ENCODE measurements at places on chromosomes 2 and 18.
A peak's percentile ranks its signal among the peaks of the same experiment; 100 is the strongest.

DNA sequence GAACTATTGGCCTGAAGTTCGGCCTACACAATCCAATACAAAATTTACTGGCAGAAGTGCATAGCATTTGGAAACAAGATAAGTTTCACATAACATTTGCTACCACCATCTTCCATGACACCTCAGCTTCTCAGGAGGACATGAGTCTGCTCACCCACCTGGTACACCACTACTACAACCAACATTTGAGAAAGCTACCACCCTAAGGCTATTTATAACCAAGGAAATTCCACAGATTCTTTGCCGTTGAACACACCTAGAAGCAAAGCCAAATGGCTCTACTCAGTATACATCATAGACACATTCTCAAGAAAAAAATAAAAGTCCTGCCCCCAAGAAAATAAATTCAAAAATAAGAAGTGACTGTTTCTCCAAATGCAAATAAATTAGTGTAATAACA, 145.3 kb downstream of the SPAG16 start:
- DNase-seq, result no peak

DNA sequence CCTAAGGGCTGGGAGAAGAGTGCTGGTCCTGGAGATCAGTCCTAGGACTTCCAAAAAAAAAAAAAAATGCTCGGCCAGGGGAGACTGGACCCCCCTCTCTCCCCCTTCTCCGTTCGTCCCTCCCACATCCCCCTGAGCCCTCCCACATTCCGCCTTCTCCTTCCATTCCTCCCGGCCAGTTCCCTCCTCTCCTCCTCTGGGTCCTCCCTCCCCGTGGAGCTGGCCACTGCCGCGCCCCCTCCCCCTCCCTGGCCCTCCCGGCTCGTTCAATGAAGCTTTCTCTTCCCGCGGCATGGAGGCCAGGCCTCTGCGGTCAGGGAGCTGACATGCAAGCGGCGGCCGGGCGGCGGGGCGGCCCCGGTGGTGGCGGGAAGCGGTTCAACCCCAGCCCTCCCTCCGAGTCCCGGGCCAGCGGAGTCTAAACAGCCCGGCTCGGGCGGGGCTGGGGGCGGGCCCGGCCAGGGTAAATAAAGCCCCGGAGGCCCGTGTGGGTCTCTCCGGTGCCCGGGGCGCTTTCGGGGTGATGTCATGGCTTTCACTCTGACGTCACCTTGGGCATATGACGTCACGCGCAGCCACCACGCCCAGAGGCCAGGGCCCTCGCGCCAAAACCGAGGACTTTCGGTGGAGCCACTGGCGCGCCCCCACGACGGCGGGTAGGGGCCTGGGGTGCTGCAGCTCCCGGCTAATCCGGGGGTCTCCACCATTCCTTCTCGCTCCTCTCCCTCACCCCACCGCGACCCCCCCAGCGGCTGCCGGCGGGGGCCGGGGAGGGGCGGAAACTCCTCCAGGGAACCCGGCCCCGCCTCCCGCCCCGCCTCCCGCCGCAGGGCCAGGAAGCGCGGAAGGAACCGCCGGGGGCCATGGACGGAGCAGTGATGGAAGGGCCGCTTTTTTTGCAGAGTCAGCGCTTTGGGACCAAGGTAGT, at the start of the genes DOK1 and LOXL3:
TSS of gene DOK1 (plus strand) at position 829 of the 928 bp plus-strand sequence. CDS start at position 864, 35 bp downstream.
TSS of gene LOXL3 (minus strand) at position 51 of the 928 bp plus-strand sequence. CDS start 1,308 bp downstream, outside the sequence.
- DNase-seq, result peak; percentile 90

DNA sequence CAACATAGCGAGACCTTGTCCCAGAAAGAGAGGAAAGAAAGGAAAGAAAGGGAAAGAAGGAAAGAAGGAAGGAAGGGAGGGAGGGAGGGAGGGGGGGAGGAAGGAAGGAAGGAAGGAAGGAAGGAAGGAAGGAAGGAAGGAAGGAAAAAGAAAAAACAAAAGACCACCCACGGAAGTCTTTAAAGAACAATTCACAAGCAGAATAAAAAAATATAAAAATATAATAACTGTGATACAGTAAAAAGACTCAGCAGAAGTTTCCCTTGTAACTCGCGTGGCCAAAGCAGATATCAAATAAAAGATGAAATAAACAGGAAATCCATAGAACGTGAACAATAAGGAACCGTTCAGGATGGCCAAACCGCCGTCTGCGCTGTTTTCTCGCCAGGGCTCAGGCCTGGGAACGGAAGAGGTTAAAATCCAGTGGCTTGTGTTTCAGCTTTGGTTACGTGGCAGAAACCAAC, 1.2 kb upstream of the SLC1A4 start:
- DNase-seq, result peak; percentile 84

DNA sequence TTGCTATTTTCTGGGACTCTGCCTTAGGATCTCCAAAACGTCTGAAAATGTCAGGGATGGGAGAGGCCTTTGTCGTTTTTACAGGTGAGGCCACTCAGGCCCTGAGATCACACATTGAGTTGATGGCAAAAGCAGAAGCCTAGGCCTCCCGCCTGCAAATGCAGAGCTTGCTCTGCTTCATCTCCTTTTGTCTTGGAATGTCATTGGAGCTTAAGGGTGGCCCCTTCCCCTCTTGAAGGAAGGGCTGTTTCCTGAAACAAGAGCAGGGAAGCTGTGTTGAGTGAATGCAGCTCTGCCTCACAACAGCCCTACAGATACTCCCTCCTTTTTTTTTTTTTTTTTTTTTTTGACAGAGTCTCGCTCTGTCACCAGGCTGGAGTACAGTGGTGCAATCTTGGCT, 123.5 kb downstream of the GLI2 start:
- no peak for DNase-seq

GRCh38 chr2:180747728-180748127, 232.7 kb upstream of the UBE2E3 start:
- DNase-seq, result no peak

- no peak for DNase-seq
Measured at GRCh38 chr2:232332940-232333259, 45.7 kb upstream of the ALPP start.

GRCh38 chr2:171996021-171996420, 3.7 kb upstream of the METAP1D start:
- DNase-seq, result no peak

GRCh38 chr18:44876755-44877154, 196.1 kb downstream of the SETBP1 start:
- DNase-seq, result no peak

DNA sequence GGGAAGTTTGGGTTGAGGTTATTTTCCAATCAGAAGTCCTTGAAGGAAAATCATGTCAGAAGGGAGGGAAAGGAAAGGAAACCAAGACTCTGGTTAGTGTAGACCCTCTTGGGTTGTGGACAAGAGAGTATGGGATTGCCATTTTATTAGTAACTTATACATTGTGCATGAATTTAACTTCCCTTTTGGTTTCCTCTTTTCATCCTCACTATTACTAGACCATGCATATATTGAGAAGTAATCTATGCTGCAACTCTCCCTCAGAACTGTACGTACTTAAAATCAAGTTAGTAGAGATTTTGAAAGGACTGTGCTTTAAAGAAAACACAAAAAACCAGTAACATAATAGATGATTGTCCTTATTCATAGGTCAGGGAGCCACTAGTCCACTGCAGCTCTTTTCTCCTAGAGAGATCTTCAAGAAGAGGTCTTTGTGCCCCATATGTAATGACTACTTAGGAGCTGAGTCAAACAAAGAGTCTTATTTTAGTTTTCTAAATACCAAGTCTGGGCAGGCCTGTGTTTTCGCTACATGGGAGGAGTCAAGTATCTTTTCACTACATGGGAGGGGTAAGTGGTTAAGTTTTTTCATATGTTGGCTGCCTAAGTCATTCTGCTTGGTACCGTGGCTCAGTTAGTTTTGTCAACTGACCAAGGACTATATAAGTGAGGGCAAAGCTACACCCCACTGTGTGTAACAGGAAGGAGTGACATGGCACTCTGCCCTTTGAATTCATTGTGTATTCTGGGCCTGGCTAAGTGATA, 25.2 kb upstream of the FAM117B start:
- no peak for DNase-seq

GRCh38 chr18:22346401-22346952, 71.2 kb downstream of the CTAGE1 start:
- DNase-seq, result peak; percentile 74

- DNase-seq, result no peak
Measured at GRCh38 chr2:46276642-46277041, 20.6 kb upstream of the EPAS1 start.

DNA sequence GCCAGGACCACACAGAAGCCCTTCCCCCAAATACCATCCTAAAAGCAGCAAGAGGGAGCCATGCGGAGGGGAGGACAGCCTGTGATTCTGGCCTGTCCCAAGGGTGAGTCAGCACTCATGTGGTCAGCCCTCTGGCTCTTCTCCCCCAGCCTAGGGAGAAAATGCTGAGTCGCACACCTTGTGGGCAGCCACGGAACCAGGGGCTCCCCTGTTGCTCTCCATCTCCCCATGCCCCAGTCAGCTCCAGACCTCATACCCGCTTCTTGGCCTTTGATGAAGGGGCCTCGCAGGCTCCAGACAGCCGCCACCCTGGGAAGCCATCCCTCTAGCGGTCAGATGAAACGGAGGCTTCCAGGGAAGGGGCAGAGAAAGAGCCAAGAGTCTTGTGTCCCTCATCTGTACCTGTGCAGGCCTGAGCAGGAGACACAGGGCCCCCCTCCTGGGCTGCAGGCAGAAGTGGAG, 181.3 kb upstream of the SIX2 start:
- peak; percentile 65 for DNase-seq

DNA sequence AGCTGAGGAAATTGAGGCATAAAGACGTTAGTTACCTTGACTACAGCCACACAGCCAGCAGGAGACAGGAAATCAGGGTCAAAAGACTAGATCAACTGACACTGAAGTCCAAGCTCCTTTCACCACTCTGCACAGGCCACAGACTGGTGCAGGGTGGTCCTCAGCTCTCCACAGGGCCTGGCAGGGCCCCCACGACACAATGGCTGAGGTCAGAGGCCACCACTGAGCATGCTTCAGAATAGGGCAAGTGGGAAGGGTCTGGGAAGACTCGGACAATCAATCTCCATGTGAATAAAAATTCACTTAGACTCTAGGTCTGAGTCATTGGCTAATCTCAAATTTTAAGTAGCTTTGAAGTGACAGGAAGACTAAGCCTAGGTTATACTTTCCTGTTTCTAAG, 201.7 kb downstream of the ALK start:
- no peak for DNase-seq

- no peak for DNase-seq
Measured at GRCh38 chr2:188444106-188444835, 152.6 kb downstream of the GULP1 start.

DNA sequence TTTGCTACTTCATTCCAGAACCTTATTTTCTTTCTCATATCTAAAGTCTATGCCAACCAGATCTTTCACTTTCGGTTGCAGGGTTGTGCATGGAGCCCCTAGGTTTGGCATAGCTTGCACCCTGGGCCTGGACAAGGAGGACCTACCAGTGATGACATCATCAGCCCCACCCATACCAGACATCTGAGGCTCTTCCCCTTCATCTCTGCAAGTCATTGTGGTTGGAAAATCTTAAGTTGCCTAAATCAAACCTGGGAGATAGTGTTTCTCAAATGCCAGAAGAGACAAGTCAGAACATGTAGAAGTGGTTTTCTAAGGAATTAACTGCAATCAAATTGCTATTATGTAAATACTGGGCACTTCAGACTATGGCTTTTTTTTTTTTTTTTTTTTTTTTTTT, 363.3 kb downstream of the ZNF516 start:
- DNase-seq, result peak; percentile 26

DNA sequence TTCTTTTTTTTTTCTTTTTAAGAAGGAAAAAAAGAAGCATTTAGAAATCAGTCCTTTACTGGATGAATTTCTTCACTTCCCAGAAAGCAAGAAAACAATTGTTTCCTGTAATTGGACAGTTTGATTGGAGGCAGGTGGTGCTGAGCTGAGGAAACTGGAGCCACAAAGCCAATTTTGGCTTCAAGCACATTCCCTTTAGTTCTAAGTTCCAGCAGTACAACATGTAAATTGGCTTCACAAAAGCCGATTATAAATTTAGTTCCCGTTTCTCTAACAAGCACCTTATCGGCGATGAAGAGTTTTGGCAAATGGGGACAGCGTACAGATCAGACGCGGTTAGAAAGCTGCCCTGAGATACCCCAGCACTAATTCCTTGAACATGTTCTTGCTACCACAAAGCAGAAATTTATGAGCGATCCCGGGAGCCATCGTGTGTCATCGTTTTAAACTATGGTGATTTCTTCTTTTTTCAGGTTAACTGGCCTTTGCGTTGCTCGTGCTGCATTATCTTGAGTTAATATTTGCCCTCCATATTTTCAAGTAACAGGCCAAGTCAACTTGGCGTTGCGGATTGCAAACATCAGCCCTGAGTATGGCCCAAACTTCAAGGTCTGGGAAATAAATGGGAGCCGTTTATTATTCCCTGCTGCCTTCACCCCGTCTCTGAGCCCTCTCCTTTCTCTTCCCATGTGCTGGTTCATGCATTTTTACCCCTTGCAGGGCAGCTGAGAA, 190.4 kb upstream of the ID2 start:
- no peak for DNase-seq

- no peak for DNase-seq
Measured at GRCh38 chr2:46198966-46199365, 98.2 kb upstream of the EPAS1 start.

- no peak for DNase-seq
Measured at GRCh38 chr2:39932198-39932597, 153.1 kb upstream of the THUMPD2 start.

- DNase-seq, result no peak
Measured at GRCh38 chr18:26207937-26208336, 18.3 kb upstream of the TAF4B start.

GRCh38 chr18:8097927-8098326, 511.3 kb upstream of the RAB12 start:
- DNase-seq, result no peak

GRCh38 chr2:240590681-240591111, 4.2 kb downstream of the CAPN10 start:
- no peak for DNase-seq

GRCh38 chr18:79069717-79070151, 540 bp downstream of the ATP9B start:
- DNase-seq, result no peak

- DNase-seq, result no peak
Measured at GRCh38 chr2:15498554-15498953, 62.6 kb downstream of the NBAS start.

GRCh38 chr18:49365346-49365745, 95.1 kb downstream of the DYM start:
- DNase-seq, result no peak

- DNase-seq, result peak; percentile 95
Measured at GRCh38 chr2:12918835-12919445, 202.2 kb downstream of the TRIB2 start.

Data from MG63 (cell line).